ENCODE measurements at places on chromosomes 2 and 18.

GRCh38 chr2:231057590-231057989, 923 bp downstream of the PSMD1 start:
- no peak for DNase-seq

- DNase-seq, result no peak
These were observed 84.8 kb downstream of the ACTR3 start for GRCh38 chr2:113974727-113975126.

DNA sequence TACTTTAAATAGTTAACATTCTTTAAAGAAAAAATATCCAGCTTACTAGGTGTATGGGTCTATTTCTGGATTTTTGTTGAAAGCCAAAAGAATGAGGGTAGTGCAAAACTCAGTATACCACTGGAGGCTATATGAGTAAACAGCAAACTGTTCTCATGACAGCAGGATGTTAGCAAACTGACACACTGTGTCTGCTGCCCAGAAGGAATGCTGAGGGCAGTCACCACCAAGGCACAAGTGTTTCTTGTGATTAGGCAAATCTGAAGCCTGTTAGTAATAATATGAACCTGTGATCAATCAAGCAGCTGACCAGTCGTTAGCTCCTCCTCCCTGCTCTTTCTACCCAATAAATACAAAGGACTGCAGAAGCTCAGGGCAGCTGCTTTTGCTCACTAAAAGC, 50.5 kb upstream of the SULT1C3 start:
- no peak for DNase-seq

DNA sequence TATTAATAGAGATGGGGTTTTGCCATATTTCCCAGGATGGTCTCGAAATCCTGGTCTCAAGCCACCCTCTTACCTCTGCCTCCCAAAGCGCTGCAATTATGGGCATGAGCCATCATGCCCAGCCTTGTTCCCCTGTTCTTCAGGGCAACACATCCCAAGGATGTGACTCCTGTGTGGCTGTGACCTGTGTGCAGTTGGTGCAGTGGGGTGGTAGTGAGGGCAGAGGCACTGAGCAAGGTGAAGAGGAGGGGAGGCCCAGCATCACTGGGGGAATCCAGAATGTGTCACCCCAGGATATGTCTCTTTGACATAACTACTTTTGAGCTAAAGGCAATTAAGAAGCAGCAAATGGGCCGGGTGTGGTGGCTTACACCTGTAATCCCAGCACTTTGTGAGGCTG, 23.4 kb downstream of the CENPA start:
- DNase-seq, result no peak

GRCh38 chr2:18117592-18117991, 239.1 kb downstream of the KCNS3 start:
- no peak for DNase-seq

GRCh38 chr2:85269959-85270358, 57.8 kb downstream of the TGOLN2 start:
- no peak for DNase-seq

DNA sequence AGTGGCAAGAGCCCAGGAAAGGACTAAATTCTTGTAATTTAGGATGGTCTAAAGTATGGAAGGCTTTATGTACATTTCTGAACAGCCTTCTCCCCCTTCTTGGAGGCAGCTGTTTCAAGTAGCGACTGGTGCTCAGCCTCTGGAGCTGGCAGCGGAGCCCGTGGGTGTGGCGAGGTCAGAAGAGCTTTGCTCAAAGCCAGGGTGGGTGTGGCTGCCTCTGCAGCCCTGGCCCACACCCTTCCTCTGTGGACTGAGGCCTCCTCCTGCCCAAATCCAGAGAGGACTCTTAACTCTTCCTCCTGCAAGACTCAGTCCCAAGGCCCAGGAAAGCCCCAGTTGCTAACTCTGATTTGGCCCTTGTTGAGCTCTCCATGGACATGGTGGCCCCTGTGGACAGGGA, 202.1 kb upstream of the REV1 start:
- no peak for DNase-seq

DNA sequence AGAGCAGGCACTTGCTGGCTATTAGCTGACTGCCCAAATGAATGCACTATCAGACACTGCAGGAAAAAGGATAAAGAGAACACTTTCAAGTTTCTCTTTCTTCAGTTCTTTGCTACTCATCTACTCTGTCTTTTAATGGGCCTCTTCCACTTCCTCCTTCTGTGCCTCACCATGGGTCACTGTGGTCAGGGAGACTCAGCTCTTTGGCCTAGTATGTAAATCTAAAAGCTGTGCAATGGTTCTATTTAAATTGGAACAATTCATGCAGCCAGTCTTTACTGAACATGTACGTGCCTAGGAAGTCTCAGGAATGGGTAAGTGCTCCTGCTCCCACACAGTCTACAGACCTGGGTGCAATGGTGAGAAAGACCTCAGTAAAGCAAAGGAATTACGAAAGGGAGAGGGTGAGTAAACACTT, 79.1 kb upstream of the DNMT3A start:
- no peak for DNase-seq

- no peak for DNase-seq
These were observed 225.8 kb downstream of the SEPTIN10 start for GRCh38 chr2:109387778-109388469.

DNA sequence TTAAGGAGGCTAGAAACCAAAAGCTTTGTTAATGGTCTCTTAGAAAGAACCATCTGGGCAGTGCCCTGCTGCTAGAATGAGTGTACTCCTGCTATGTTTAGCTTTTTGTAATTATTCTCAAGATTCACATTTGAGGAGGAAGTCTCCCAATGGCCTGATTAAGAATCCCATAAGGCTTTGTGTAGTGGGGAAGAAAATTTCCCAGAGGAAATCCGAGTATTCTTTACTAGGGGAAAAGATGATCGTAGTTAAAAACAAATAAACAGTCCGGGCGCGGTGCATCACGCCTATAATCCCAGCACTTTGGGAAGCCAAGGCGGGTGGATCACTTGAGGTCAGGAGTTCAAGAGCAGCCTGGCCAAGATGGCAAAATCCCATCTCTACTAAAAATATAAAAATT, 117.9 kb downstream of the PTRHD1 start:
- DNase-seq, result no peak

DNA sequence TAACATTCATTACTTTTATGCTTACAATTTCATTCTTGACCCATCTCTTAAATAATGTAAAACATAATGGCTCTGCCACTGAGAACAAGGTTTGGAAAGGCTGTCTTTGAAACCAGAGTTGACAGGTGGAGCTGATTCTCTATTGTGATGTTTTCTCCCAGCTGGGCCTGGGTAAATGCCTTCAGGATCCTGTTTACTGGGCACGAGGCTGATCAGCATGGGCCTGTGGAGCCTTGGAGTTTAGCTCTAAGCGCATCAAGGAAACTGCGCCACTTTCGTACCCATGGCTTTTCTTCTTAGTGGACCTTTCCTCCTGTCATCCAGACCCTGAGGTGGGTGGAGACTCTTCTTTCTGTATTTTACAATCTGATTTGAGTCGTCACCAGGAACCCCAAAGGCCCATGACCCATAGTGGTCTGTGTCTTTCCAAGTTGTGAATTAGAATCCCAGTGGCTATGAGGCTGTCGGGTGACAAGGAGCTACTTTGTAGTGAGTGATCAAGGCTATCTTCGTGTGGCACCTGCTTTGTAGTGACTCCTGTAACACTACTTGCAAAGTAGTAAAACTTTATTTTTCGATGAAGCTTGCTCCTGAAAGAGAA, 123.1 kb downstream of the LPIN1 start:
- no peak for DNase-seq

- peak; percentile 22 for DNase-seq
These were observed 31.5 kb downstream of the ACVR1C start for GRCh38 chr2:157596992-157597681.

DNA sequence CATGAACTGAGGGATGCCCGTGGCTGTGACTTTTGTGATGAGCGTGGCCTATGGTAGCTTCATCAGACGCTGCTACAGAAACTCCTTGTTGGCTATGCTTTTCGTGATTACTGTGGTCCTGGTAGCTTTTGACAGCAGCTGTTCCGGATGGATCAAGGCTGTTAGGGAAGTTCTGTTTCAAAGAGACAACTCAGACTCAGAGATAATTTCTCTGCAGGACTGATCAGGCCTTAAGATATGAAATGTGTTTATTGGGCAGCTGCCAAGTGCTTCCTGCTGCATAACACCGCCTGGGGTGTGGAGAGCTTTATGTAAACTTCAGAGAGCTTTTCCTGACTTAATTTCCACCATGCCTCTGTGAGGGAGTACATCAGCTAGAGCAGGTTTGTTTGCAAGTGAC, 243.8 kb downstream of the TSN start:
- DNase-seq, result no peak

GRCh38 chr2:46497766-46498165, 18.4 kb downstream of the TMEM247 start:
- DNase-seq, result no peak

GRCh38 chr2:111707700-111708099, 176.3 kb downstream of the ANAPC1 start:
- no peak for DNase-seq

DNA sequence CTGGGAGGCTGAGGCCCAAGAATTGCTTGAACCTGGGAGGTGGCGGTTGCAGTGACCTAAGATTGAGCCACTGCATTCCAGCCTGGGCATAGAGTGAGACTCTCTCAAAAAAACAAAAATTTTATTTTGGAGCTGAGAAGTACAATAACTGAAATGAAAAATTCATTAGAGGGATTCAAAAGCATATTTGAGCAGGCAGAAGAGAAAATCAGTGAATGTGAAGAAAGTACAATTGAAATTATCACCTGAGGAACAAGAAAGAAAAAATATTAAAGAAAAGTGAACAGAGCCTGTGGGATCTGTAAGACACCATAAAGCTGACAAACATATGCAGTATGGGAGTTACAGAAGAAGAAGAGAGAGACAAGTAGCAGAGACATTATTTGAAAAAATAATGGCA, 137.1 kb downstream of the RAB3GAP1 start:
- DNase-seq, result no peak

DNA sequence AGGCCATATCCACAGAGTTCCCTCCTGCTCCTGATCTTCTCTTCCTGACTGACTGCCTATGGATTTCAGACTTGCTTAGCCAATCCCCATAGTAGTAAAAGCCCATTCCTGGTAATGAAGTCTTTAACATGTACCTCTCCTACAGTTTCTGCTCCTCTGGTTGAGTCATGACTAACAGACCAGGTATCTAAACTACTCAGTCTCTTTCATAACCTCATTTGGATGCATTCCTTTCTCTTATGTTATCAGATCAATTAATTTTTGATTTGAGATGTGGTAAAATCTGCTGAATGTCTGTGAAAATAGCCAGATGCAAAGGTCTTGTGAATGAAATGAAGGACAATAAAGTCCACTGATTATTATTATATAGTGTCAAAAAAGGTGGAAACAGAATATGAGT, 198.0 kb downstream of the NBAS start:
- DNase-seq, result no peak

DNA sequence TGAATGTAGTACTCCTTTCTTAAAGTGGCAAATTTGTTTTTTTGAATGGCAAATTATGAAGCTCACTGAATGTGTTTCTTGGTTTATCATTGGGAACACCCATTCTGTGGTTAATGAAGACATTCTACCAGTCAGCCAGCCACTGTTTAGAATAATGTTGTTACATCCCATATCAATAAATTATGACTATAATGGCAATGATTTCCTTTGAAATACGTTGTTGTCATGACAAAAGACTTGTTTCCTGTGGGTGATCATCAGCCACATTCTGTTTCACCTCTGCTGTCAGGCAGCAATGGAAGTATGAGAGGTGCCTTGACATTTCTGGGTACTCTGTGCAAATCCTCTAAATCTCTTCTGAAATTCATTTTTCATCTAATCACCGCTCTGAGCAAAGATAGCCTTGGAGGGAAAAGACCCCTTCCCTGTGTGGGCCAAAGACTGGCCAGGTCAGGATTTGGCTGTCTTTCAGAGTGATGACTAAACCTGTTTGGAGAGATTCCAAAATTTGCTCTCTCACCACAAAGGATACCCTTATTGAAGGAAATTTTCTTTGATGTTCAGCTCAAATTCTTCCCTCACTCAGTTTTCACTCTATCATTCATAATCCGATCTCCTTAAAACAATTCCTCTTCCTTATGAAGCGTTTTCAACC, 869.2 kb downstream of the BCL11A start:
- no peak for DNase-seq

GRCh38 chr2:233470011-233470687, 96.4 kb downstream of the USP40 start:
- no peak for DNase-seq

- no peak for DNase-seq
These were observed 15.1 kb upstream of the CYRIA start for GRCh38 chr2:16680781-16681180.

GRCh38 chr18:44949967-44950366, 269.3 kb downstream of the SETBP1 start:
- DNase-seq, result no peak

DNA sequence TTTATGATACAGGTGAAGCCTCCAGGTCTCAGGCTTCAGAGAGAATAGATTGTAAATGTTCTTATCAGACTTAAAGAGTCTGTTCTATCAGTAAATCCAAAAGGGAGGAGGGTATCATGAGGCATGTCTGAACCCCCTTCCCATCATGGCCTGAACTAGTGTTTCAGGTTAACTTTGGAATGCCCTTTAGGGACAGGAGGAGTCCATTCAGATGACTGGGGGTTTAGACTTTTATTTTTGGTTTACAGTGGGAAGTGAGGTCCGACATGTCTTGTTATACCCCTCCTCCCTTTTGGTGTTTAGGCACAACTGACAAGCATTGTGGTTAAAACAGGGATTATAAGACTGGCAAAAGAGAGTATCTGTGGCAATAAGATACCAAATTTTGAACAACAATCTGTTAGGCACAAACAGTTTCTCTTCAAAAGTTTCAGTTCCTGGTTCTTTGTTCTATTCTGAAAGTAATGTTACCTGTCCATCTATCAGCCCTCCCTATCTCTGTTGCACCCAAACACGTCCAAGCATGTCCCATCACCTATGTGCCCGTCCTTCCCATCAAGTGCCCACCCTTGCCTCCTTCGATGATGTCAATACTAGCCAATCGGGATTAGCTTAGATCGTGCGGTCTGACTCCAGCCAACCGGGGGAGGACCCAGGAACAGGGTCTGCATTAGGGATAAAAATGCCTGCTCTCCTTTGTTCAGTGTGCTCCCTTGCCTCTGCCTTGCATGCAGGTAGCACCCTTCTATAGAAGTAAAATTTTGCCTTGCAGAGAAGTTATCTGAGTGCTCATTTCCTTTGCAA, 16.4 kb downstream of the TCF23 start:
- no peak for DNase-seq

GRCh38 chr2:242029422-242030225, 160.1 kb downstream of the RTP5 start:
- DNase-seq, result no peak

GRCh38 chr18:44726059-44726421, 45.4 kb downstream of the SETBP1 start:
- DNase-seq, result no peak

All from activated T-helper 1 cell treated with anti-CD3 and anti-CD28 coated beads, Interleukin-2, amount 50 U/mL, for 16 hours (primary cell).